Right lung (tissue), 10 donors: ENCODE measurements at places on chromosomes 11 and 22.

GRCh38 chr22:25896592-25896991 is 154.6 kb downstream of the MYO18B start:
- no peak for DNase-seq

- DNase-seq: no peak
These were observed 17.8 kb downstream of the FADD start for GRCh38 chr11:70220920-70221319.

DNA sequence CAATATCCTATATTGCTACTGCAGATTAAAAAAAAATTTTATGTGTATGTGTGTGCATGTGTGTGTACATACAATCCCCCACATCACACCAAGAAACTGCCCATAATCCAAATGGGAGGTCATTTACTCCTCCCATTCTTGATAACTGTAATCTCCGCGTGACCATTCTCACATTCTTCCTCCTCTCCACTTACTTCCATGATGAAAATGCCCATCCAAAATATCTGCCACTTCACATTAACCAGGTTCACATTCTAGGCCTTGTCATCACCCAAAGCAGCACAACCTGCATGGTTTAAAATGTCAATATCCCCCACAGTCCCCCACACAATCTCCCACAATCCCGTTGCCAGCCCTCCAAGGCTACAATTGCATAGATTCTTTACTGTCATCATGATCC is 149.6 kb downstream of the LARGE1 start:
- no peak for DNase-seq

- no peak for DNase-seq
These were observed 500.3 kb upstream of the TENM4 start for GRCh38 chr11:79940974-79941735.

DNA sequence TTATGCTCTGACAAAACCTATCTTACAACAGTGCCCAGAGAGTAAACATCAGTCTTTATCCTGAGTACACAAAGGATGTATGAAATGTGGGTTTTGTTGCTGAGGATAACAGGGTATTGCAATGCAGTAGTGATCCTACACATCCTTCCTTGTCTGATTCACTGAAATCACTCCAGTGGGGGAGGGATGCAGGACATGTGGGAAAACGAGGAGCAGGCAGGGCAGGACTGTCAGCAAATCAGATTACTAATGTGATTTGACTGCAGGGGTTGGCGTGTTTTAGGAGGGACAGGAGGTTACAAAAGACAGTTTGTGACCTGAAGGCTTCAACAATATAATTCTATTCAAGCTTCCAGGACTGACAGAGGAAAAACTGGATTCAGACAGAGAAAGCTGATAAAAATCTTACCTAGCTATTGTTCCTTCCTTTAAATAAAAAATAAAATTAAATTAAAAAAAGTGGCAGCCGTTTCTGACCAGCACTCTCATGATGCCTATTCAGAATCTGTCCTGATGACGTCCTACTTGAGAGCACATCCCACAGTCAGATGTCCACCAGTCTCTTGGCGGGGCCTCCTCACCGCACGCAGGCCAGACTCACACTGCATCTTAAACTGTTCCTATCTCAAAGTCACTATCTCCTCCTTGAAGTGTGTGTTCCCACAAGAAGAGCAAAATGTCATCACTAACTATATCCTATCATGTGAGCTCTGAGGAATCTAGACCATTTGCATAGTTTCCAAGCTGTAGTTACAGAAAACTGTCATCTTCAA is 50.6 kb upstream of the MN1 start:
- no peak for DNase-seq
